ENCODE measurements at places on chromosomes 1 and 21.
A peak's percentile ranks its signal among the peaks of the same experiment; 100 is the strongest.

GRCh38 chr1:180224902-180225301 is 5.2 kb upstream of the LHX4 start:
- no peak for DNase-seq

- peak; percentile 26 for DNase-seq
Measured at GRCh38 chr1:156767879-156768604, 707 bp downstream of the PRCC start.

- no peak for DNase-seq
Measured at GRCh38 chr1:95475686-95476457, 241.9 kb downstream of the RWDD3 start.

DNA sequence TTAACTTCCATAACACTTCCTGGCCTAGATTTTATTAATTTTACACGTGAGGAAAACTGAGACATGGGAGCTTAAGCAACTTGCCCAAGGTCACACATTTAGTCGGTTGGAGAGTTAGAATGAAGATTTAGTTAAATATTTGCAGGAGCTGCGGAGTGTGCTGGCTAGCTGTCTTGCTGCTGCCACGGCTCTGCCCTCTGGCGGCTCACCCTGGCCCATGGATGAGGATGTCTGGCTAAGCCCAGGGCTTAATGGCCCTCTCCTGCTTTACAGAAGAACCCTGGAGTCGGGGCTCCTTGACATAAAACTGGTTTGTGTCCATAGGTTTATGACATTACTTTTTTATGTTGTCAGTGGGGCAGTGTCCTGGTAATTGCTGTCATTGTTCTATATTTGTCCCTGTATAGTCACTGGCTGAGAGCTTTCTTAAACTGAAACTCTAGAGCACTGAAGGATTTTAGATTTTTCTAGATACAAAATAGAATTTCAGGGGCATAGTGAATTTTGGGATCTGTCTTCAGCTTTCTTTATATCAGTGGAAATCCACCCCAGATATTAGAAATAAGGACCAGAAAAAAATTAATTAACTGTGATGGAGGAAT is 88.9 kb upstream of the WLS start:
- peak; percentile 55 for DNase-seq

GRCh38 chr1:82704393-82704792 is 903.7 kb downstream of the ADGRL2 start:
- no peak for DNase-seq

GRCh38 chr1:229247871-229248270 is 23.0 kb upstream of the RAB4A start:
- no peak for DNase-seq

DNA sequence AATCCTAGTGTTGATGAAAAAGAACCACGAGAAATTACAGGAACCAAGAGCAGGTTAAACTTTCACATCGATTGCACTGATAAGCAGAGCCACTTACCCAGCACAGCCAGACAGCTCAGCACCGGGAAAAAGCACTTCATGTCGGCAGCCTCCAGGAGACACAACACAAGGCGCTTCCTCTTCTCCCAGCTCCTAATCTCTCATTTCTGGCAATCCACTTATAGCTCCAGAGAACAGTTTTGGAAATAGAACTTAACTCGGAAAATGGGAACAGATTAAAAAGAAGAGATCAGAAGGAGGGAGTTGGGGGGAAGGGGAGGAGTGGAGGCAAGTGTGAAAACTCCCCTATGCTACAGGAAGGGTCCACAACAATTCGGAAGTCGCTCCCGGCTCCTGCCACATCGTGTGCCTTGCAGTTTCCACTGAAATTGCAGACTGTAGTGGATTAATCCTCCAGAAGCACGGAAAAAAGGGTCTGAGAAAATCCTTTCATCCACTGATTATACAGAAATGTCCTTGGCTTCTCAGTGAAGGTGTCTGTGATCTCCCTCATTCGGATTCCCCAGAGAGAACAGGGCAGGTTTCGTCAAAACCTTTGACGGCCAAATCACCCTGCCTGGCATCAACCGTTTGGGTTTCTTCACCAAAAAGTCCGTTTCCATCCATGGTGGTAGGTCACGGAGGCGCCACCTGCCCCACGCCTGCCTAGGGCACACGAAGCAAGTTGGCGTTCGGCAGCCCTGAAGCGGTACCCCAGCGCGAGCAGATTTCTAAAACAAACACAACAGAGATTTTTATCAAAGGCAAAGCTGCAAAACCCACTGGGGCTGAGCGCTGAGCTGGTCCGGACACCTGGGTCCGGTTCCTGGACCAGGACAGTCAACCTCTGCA is 1.1 kb downstream of the IGSF3 start:
- peak; percentile 43 for DNase-seq

- DNase-seq: no peak
Measured at GRCh38 chr1:37415611-37416244, 58.7 kb upstream of the ZC3H12A start.

DNA sequence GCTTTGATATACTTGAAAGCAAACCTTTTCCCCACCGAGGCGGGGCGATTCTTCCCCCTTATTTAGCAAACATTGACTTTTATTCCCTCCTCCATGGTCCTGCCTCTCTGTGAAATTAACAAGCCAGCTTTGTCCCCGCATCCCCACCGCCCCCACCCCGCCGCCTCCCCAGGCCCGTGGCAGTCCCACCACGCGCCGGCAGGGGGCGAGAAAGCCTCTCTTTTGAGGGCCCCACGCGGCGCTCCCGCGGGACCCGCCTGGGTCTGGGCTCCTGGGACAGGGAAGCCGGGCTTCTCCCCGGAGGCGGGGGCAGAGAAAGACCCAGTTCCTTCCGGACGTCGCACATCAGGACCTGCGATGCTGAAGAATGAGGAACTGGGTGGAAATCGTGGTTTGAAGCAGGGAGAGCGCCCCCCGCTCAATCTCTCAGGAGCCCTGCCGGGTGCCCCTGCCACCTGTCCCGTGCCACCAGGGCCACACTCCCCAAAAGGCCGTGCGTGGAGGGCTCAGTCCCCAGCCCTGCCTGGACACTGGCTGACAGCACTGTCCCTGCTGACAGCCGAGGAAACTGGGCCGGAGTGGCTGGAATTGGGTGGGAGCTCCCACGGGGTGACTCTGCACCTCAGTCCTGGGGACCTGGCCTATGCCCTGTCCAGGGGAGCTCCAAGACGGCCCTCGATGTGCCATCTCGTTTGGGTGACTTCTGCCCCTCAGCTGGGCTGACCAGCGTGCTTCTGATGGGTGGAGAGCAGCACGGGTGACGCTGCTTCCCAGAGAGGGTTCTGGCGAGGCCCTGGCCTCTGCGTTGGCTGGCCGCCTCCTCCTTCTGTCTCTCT is 8.6 kb upstream of the ACTRT2 start:
- no peak for DNase-seq

- DNase-seq: peak; percentile 51
Measured at GRCh38 chr1:212285685-212286555, 710 bp downstream of the PPP2R5A start.

DNA sequence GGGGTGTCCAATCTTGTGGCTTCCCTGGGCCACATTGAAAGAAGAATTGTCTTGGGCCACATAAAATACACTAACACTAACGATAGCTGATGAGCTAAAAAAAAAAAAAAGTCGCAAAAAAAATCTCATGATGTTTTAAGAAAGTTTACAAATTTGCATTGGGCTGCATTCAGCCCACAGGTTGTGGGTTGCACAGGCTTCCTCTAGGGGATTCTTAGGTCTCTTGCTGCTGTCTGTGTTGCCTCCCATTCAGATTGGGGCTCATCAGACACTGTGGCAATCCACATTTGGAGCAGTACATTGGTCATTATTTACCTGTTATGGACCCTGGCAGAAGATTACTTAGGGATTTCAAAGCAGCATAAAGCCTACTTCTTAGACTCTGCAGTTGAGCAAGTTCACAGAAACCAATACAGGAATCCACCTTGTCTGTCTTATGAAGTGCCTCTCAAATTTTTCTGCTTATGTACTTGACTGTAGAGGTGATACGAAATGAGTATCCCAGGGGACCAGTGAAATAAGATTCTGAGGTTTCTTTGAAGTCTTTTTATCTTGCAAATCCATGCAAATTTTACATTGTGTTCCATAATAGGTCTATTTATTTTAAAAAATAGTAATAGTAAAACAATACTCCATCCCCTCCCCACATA is 205.5 kb downstream of the RPS6KC1 start:
- DNase-seq: no peak

- no peak for DNase-seq
Measured at GRCh38 chr1:2582391-2582790, 4.2 kb upstream of the PRXL2B start.

DNA sequence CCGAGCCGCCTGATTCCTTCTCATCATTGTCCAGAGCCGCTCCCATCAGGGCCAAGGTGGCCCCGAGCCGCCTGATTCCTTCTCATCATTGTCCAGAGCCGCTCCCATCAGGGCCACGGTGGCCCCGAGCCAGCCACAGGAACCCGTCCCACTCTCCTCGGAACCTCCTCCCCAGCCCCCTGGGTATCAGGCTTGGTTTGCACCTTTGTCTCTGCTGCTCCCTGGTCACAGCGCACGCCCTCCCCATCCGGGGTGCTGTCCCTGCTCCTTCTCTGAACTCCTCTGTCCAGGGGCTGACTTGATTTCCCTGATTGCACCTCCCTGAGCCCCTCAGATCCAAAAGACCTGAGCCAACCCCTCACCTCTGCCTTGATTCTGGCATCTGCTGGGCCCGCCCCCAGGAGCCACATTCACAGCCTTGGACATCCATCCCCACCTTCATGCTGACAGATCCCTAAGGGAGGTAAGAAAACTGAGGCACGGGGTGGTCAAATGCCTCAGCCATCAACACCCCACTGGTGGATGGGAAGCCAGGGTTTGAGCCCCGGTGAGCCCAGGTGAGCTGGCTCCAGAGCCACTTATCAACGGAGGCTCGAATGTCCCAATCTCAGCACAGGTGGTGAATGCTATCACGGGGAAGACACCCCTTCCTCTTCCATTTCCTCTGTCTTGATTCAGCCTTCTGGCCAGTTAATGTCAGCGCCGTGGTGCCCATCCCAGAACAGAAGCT is 25.6 kb upstream of the COL18A1 start:
- no peak for DNase-seq

DNA sequence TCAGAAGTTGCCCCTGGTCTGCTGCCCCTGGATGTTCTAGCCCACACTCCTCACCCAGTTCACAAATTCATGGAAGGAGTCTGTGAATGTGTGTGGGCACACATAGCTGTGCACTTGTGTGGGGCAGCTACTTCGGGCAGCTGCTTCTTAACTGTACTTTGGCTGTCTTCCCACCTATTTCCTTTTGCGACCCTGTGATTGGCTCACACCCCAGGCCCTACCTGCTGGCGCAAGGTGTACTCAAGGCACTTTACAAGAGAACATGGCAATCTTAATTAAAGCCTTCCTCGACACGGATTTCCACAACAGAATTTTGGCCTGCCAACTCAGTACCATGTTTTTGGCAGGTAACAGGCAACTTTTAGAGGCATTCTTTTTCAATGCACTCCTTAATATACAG is 86.5 kb upstream of the CTTNBP2NL start:
- no peak for DNase-seq

DNA sequence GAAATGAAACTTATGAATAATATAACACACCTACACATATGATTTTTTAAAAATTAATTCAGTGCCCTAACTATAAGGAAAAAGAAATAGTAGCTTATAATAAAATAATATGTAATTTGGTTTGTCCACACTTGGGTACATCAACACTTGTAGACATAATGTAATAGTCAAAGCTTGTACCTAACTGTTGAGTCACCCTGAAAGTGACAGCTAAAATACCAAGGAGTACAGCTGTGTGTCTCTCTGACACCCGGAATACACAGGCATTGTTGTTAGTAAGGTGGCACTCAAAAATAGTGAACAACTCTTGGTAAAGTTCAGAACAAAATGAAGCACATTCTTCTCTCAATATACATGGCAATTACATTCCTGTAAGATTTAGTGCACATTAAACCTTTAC is 243.4 kb downstream of the TRABD2B start:
- DNase-seq: no peak

DNA sequence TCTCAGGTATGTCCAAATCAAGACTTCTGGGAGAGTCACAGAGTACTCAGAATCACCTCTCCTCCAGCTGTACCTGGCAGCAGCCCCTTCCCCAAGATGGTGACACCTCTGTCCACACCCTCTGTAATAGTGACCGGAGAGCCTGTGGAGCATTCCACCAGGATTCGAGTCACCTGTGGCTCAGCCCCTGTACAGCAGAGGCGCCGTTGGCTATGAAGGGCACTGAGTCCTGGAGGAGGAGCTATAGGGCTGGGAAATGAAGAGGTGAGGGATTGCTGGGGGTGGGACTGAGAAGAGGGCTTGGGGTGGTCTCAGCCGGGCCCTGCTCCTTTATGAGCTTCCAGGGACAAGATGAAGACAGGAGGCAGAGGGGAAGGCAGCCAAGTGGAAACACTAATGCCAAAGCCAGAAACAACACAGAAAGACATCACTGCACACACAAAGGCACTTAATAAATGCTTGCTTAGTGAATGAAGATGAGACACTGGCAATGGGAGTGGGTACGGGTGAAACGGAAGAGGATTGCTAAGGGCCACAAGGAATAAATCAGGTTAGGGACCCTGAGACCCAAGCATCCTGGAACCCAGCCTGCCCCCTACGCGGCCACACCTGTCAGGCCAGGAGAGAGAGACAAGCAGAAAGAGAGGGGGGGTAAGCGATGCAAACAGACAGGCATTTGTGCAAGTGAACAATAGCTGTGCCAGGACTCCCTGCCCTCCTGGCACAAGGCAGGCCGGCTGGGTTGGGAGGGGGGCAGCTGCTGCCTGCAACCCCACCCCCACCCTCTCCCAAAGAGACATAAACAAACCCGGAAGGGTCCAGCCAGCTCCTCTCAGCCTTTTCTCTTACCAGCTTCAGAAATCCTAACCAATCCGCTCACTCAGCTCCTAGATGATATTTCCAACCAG is 3.9 kb downstream of the ARHGEF2 start:
- peak; percentile 76 for DNase-seq

GRCh38 chr1:180916012-180916770 is 3.5 kb downstream of the KIAA1614 start:
- no peak for DNase-seq

DNA sequence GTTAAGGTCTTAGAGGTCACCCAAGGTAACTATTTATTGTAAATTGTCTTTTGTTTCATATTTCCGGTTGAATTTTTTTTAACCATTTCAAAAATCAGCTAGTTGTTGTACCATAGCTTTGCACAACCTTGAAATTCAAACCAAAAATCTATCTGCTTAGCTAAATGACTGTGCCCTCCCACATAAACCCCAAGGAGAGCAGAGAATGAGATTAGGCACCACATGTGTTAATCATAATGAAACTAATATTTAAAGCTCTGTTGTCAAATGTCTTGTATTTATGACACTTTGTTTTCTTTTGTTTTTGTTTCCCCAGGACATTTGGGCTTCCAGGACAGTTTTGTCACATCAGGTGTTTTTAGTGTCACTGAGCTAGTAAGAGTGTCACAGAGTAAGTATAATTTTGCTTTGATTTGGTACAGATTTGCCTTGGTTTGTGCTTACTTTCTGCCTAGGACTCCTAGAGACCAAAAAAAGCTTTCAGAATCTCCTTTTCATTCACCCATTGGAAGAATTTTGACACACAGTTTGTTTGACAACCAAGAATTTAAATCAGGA is 249.9 kb downstream of the NFIA start:
- no peak for DNase-seq

- DNase-seq: no peak
Measured at GRCh38 chr1:92929461-92929860, 31.8 kb downstream of the DIPK1A start.

- no peak for DNase-seq
Measured at GRCh38 chr21:27513825-27514224, 546.9 kb upstream of the ADAMTS5 start.

GRCh38 chr1:20719871-20720620 is 2.2 kb upstream of the KIF17 start:
- DNase-seq: no peak

Measured in brain (organoid and tissue), 16 donors.